Posterior vena cava (tissue), 2 donors: ENCODE measurements at places on chromosomes 16 and 17.

GRCh38 chr17:72021417-72022041, 99.3 kb upstream of the SOX9 start:
- no peak for DNase-seq

DNA sequence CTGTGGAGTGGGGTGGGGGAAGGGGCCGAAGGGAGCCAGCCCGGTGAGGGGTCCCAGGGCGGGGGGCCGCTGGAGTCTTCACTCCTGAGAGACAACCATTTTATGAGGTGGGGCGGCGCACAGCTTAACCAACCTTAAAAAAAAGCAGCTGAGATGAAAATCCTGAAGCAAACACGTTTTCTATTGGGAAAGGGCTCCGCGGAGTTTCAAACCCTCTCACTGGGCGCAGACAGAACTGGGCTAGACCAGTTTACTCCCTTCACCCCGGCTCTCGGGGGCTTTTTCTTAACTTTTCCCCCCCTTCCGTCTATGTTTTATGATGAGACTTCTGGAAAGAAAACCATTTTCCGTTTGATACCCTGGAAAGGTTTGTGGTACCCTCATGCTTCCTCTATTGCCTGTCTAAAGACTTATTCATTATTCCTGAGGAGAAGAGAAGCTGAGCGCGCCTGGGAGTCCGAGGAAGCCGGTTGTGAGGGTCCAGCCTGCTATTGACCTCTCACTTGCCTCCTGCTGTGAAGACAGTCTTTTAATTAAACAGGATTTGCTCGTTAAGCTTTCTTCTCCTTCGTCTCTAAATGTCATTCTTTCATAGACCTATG, 482 bp upstream of the SSH2 start:
- no peak for DNase-seq

DNA sequence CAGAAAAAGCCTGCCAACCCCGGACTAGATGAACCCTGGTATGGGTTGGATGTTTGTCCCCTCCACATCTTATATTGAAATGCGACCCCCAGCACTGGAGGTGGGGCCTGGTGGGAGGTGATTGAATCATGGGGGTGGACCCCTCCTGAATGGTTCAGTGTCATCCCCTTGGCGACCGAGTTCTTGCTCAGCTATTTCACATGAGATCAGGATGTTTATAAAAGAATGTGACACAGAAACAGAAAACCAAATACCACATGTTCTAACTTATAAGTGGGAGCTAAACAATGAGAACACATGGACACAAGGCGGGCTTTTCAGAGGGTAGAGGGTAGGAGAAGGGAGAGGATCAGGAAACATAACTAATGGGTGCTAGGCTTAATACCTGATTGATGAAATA, 576.0 kb upstream of the HSBP1 start:
- DNase-seq, result no peak

DNA sequence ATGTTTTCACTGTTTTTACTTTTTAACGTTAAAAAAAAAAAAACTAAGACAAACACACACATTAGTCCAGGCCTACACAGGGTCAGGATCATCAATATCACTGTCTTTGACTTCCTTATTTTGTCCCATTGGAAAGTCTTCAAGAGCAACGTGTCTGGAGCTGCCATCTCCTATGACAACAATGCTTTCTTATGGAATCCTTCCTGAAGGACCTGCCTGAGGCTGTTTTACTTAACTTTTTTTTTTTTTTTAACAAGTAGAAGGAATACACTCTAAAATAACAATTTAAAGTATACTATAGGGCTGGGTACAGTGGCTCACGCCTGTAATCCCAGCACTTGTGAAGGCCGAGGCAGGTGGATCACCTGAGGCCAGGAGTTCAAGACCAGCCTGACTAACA, 71.8 kb upstream of the BCAR1 start:
- no peak for DNase-seq

- no peak for DNase-seq
Measured at GRCh38 chr17:16007439-16007838, 7.8 kb downstream of the TTC19 start.

DNA sequence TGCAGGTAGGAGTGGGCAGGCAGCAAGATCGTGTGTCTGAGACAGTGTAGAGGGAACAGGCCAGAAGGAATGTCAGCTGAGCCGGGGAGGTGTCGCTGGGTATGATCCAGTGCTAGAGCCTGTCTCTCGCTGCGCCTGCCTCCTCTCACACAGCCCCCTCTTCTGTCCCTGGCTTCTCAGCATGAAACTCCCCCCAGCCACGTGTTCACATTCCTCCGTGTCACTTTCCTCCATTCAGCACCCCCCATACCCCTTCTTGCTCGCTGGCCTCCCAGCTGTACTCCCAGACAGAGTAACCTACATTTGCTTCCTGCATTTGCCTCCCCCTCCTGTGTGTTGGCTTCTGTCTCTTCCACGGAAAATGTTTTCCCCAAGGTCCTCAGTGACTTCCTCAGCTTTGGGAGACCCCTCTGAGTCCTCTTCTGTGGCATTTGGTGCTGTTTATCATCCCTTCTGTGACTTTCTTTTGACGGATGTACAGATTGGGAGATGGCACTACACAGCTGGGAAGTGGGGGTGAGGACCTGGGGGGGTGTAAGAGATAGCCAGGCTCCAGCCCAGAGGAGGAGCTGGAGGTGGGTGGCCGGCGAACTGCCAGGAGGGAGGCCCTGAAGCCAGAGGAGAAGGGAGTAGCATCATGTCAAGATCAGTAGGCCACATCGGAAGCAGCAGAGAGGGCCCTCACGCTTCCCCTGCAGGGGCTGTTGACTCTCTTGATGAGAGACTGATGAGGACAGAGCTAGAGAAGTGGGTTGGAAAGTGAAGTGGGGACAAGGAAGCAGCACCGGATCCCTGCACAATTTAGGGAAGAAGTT, 19.2 kb downstream of the SGF29 start:
- DNase-seq, result no peak

DNA sequence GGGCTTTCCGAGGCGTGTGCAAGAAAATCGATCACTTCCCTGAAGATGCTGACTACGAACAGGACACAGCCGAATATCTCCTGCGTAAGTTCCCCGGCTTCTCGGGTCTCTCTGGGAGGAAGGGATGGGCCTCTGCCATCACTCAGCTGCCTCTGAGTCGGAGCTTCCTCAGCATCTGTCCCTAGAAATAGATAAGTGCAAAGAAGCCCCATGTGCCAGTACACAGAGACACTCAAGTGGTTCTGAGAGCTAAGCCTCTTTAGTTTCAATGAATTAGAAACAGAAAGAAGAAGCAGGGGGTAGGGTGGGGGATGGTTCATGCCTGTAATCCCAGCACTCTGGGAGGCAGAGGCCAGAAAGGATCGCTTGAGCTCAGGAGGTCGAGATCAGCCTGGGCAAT, 90.6 kb downstream of the CACNG3 start:
- DNase-seq, result no peak

DNA sequence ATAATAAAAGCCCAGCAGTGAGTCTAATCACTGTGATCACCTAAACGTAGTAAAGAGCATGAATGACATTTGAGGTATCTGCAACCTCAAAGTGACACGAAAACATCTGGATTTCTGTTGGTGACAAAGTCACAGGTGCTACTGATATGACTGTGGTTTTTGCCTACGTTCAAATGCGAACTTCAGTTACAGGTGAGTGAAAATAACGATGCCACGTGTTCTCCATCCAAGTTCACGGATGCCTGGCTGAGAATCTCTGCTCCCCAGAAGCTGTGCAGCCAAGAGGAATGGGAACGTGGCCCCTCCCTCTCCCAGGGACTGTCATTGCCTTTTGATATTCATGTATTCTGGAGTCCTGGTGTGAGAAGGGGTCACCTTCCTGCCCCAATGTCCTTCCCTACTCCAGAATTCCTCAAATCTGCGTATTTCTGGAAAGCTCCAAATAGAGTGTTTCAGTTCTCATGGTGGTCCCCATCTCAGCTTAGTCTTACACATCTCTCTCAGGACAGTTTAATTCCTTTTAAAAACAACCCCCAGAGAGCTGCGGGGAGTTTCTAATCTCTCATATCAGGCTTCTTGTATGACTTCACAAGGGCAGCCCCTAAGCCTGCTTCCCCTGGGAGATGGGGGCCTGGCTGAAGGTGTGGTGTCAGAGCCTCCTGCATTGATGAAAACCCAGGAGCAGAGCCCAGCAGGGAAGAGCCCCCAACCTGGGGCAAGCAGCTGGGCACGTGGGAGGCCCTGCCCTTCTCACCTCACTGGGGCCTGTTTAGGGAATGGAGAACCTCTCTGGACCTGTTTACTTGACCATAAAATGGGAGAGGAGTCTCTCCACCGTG, 25.8 kb downstream of the PIK3R5 start:
- no peak for DNase-seq

GRCh38 chr17:47851764-47852112, 775 bp upstream of the SP6 start:
- DNase-seq, result no peak
